A549 treated with DMSO at 1 μM for 4 hours (cell line): ENCODE measurements at places on chromosomes 7 and 10. TPM values are rescaled to one million over a fixed set of nuclear protein-coding genes. Genes with fewer than 3 reads are reported as not detected.

Gene ARL4A
- total RNA-seq, result 38.7 to 45.6 TPM (median 44.9 TPM) in 5 replicates

Gene MSMB
- not detected in 5 replicates for total RNA-seq

Gene COL1A2
- total RNA-seq, result 0.03 to 0.16 TPM in 2 of 5 replicates, not detected in the others

Gene OIT3
- 0.06 TPM in 2 of 5 replicates, not detected in the others for total RNA-seq

Gene SLC18A3
- total RNA-seq, result 0.03 TPM in 1 of 5 replicates, not detected in the others

Gene KCNIP2
- 0.69 to 1.2 TPM (median 0.89 TPM) in 5 replicates for total RNA-seq

Gene SPDYE5
- not detected in 5 replicates for total RNA-seq

Gene PCLO
- 0.77 to 1.5 TPM (median 1.1 TPM) in 5 replicates for total RNA-seq

Gene VOPP1
- 88.0 to 96.0 TPM (median 90.5 TPM) in 5 replicates for total RNA-seq

Gene PON1
- total RNA-seq, result 0.28 to 0.59 TPM (median 0.52 TPM) in 5 replicates
